Mammary epithelial cell (primary cell): ENCODE measurements at places on chromosomes 7 and 10. TPM values are rescaled to one million over a fixed set of nuclear protein-coding genes. Genes with fewer than 3 reads are reported as not detected.

GRCh38 chr7:108268200-108268820, 138.1 kb upstream of the LAMB4 start:
- no peak for DNase-seq

GRCh38 chr10:132532179-132532578, 5.4 kb upstream of the INPP5A start:
- no peak for DNase-seq

HYAL4 gene
- 0.87 TPM for polyA plus RNA-seq

SPDYE5 gene
- polyA plus RNA-seq, result not detected

FASTK gene
- 52.4 TPM for polyA plus RNA-seq
